ENCODE measurements at places on chromosomes 3 and 15.

DNA sequence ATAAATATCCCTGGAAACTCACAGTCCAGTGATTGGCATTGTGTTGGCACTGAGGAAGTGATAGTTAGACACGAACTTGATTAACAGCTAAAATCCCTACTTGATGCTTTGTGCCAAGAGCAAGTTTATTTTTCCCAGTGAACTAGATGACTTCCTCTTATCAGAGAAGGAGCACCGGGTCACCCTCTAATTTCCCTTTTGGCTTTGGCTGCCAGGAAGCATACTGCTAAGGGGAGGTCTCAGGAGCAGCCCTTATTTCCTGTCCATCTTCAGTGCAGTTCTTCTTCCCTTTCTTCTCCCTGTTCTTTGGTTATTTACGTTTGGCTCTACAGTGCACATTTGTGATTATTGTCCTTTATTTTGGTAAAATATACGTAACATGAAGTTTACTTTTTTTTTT is 13.0 kb downstream of the FBLN2 start:
- no peak for DNase-seq

DNA sequence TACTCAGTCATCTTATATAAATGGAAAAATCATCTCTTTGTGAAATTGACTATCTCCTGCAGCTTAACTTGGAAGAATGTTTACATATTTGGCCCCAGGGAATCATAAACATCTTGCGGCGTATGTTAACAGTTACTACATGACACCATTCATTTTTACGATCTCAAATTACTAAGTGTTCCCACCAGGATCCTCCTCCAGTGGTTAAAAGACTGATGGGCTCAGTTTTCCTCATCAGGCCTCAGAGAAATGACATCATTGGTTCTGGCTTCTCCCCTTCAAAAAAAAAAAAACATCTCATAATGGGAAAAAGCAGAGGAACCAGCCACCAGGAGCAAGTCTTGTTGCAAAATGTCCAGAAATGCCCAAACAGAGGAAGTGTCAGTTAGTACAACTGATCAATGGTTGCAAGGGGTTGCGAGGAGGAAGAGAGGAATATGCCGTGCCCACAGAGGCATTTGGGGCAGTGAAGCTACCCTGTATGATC is 70.5 kb upstream of the LIPC start:
- DNase-seq = no peak

DNA sequence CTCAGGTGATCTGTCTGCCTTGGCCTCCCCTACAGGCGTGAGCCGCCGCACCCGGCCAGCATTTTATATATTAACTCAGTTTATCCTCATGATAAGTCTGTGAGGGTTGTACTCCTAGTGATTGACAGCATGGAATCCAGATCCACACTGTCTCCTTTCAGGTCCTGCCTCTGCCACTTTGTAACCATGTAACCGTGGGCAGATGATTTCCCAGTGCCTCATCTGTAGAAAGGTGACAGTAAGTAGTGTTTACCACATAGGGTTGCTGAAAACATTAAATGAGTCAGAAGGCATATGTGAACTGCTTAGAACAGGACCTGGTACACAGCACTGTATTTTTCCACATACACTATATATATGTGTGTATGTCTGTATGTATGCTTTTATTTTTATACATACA is 2.4 kb downstream of the FYTTD1 start:
- DNase-seq = no peak

GRCh38 chr15:31307270-31308184 is 19.1 kb upstream of the KLF13 start:
- DNase-seq = no peak
